ENCODE measurements at places on chromosomes 1 and 21.

DNA sequence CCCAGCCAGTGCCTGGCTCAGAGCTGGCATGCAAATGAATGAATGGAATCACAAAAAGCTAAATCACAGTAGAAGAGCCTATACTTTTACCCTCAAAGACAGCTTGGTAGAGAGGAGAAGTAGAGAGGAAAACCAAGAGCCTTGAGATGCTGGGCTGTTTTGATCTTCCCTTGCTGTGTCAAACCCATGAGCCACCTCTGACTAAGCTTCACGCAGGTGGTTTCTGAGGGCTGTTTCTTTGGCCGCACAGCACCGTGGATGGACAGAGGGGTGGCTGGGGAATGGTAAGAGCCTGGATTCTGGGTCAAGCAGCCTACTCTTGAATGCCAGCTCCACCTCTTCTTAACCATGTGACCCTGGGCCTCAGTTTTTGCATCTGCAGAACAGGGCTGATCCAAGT lies 18.6 kb downstream of the ABCG1 start:
- no peak for DNase-seq

DNA sequence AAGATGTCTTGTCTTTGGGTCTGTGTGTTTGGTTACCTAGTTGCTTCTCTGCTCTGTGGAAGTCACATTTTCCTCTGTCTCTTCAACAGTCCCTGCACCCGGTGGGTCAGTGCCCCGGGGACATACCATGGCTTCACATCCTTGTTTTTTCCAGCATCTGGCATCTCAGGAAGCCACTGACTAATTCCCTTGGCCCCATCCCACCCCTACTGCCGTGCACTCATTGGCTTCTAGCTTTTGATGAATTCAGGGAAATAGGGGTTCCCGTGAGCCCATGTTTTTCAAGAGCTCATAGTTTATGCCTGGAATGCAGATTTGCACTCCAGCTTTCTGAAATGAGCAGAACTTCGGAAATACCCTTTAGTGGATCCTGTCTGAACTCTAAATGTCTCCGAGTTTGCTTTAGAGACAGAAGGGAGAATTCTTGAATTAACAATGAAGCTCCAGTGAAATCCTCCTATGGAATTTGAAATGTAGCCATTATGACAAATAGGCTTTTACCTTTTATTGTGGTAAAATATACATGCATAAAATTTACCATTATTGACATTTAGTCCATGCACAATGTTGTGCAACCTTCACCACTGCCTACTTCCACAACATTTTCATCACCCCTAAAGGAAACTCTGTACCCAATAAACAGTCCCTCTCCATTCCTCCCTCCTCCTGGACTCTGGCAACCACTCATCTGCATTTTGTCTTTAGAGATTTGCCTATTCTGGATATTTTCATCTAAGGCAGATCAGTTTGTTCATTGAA lies 67.5 kb downstream of the CLIC6 start:
- DNase-seq, result no peak

- no peak for DNase-seq
Measured at GRCh38 chr1:68173283-68173935, 58.9 kb downstream of the WLS start.

GRCh38 chr1:22918644-22919043 lies 54.0 kb downstream of the LACTBL1 start:
- DNase-seq, result no peak

DNA sequence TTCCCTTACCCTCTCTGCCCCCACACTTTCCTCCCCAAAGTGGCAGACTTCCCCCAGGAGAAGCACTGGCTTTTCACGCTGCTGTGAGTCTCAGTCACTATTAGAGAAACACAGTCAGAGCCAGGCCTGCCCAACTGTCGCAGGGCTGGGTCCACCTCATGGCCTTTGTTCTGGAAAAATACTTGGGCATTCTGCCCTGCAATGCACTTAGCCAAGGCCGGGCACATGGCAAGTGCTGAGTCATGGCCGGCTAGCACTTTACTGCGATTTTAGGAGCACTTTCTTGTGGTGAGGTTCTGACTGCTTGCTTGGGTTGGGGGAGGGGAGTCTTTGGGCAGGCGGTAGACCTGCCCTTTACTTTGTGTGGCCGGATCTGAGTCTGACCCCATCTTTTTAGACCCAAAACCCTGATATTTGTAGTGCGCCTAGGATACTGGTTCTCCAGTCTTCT lies 7.7 kb downstream of the EPHX1 start:
- DNase-seq, result peak; percentile 68

DNA sequence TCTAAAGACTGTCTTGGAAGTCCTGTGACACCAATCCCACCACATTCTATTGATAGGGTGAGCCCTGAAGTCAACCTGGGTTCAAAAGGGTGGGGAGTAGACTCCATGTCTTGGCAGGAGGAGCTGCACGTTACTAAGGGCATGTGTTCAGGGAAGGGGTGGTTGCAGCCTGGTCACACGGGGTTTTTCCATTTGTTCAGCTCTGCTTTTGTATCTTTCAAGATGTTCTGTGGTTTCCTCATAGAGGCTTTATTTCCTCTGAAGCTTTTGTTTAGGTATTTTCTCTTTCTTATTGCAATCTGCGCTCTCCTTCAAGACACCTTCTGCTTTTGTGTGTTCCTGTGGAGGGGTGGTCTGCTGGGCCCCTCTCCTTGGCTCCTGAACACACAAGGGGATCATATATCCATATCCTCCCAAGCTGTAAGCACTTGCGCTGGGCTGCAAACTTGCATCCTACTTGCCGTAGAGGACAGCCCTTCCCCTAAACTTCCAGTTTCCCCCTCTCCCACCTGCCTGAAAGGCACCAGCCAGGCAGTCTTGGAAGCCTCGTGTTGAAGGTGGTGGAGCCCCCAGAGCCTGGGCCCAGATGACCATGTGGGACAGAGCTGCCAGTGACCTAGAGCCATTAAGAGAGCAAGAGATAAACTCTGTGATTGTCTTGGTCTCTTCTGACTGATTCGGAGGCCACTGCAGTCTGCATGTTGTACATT lies 62.5 kb upstream of the TRAPPC10 start:
- DNase-seq, result no peak

DNA sequence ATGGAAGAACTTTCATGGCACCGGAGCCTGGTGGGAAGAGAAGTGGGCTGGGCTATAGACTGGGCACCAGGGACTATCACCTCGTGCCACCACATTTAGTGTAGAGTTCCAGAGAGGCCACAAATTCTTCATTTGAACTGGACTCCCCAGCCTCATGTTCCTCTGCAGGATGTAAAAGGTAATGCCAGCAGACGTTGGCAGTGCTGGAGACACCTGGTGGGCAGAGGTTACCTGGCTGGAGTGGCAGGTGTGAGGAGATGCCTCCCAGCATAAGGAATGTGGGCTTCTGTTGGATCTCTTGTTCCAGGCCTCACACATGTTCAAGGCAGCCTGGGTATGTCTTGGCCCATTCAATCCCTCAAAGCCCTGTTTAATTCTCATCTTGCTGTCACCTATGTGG lies 35.2 kb downstream of the TEX35 start:
- DNase-seq, result no peak

- no peak for DNase-seq
Measured at GRCh38 chr1:94401206-94401605, 17.0 kb upstream of the ABCD3 start.

DNA sequence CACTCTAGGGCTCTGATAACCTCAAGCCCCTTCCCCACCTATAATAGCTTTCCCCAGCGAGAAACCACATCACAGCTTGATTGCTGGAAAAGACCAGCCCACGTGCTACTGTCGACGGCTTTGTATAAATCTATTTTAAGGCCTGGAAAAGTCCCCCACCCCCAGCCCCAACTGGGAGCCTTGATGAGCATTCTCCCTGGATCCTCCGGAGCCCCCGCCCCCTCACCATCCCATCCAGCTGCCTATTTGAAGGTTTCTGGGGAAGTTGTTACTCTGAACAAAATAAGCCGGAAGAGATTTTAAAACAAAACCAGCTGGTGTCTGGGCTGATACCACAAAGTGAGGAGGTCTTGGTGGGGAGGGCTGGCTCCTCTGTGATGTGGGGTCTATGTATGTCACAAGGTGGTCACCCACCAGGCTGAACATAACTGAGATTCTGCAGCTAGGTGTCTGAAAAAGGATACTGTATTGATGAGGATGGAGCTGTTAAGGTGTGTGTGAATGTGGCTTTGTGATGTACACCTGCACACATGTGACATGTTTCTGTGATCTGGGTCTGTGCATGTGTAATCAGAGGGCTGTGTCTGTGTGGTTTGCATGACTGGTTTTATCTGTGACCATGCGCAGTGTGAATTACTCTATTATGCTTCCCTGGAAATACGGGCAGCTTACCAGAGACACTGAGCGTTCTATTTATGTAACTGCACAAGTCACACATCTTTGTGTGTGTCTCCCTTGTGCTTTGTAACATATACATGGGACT lies 25.0 kb downstream of the RIMS3 start:
- DNase-seq, result no peak

- DNase-seq, result peak; percentile 39
Measured at GRCh38 chr1:163844459-163844858, 522.7 kb downstream of the NUF2 start.

GRCh38 chr1:53334312-53334711 lies 6.4 kb upstream of the LRP8 start:
- no peak for DNase-seq

GRCh38 chr1:167854184-167854583 lies 59.8 kb downstream of the ADCY10 start:
- DNase-seq, result no peak

DNA sequence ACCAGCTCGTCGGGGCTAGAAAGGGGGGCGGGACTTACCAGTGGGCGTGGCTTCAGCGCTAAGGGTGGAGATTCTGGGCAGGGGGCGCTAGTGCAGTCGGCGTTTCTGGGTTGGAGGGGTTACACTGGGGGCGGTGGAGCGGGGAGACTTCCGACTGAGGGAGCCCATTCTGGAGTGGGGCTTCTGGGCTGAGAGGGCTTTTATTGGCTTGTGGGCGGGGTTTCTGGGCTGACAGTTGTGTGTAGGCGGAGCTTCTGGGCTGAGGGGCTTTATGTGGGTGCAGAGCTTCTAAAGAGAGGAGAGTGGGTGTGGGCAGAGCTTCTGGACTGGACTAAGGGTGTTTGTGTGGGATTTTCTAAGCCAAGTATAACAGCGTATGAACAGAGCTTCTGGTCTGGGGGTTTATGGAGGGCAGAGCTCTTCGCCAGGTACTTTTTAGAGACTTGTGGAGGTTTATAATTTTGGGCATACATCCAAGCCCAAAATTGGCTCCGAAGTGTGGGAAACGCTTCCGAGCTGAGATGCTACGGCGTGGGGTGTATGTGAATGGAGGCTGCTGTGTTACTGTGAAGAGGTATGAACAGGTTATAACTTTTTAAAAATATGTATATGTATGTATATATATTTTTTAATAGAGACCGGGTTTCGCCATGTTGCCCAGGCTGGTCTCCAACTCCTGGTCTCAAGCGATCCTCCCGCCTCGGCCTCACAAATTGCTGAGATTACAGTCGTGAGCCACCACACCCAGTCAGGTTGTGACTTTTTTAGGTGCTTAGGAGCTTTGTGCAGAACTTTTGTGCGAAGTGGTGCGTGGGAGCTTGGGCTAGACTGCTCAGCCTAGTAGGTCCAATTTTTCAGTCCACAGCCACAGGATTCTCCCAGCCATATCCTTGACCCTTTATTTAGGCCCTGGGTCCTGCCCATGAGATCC lies 825 bp downstream of the TMEM39B start:
- no peak for DNase-seq

GRCh38 chr21:42039911-42040351 lies 29.8 kb upstream of the ZBTB21 start:
- DNase-seq, result no peak

- DNase-seq, result peak; percentile 60
Measured at GRCh38 chr1:197838836-197839235, 63.6 kb upstream of the DENND1B start.

Measured in HS-5 (cell line).